ENCODE measurements at places on chromosomes 6 and 20.

DNA sequence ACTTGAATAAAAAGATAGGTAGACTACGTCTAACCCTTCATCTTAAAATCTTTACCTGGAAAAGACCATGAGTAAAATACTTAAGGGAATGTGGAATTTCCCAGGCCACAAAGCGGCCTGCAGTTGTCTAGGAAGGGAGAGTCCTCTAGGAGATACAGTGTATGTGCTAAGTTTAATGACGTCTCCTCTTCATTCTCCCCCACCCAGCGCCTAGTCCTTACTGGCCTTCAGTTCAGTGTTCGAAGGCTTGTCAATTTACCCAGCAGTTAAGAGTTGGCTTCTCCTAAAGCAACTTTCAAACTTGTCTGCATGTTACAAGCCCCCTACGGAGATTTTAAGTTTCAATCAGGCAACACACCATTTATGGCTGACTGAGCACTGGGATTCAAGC, 35.2 kb downstream of the HFE start:
- peaks cover 27% of the 10 kb centered on the region for H3K4me1 ChIP-seq
- DNase-seq = no peak
- H3K36me3 ChIP-seq = peaks cover 12% of the 10 kb centered on the region
- peak overlapping the region; percentile 100 for H3K27ac ChIP-seq

DNA sequence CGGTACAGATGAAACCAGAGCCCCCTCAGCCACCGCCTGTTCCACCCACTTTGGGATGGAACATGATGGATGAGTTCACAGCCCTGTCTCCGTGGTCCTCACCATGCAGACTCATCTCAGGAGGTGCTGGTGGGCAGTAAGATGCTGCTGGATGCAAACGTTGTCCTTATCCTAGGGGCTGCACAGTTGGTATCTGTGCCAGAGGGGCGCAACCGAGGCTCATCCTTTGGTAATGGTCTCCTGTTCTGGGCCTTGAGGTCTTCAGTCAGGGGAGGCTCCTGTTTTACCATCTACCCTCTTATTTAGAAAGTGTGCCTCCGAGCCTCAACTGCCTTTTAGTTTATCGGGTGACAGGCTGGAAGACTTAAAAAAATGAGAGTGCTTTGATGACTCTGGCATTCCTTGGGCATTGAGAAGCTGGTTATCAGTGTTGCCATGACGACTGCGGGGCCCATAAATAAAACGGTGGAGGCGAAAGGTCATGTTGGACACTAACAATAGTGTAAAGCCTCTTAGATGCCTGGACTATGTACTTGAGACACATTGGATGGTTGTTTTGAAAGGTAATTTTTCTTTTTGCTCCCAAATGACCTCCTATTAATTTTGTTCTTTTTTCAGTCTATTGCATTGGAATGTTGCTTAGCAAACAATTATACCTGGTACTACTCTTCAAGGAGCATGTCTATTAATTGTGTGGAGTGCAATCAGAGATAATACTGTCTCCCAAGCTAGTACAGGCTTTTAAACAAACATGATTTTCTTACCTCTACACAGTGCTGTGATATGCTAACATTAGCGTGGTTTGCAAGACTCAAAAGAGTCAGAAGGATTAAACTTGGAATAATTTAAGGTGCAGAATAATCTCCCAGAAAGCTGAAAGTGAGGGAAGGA, 74.2 kb upstream of the DSP start:
- H3K36me3 ChIP-seq = no peaks in the 10 kb centered on the region
- no peaks in the 10 kb centered on the region for H3K27me3 ChIP-seq
- H3K4me1 ChIP-seq = peaks cover 6% of the 10 kb centered on the region
- no peak overlapping the region for H3K4me3 ChIP-seq
- no peak overlapping the region for H3K27ac ChIP-seq

DNA sequence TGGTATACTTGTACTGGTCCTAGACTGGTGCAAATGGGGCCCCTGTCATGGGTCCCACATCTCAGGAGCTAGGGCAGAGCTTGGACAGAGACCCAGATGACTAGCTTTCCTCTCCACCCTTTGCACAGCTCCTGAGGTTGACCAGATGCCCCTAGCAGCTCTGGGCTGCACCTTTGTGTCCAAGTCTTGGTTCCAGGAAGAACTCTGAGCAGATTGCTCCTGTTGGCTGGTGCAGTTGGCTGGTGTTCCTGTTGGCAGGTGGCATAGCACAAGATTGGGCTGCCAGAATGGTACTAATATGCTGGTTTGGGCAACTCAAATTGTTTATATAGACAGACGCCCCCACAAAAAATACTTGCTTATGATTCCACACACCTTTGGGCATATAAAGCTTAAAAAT, 89.4 kb upstream of the EZR start:
- H3K27ac ChIP-seq = peak overlapping the region; percentile 15
- DNase-seq = no peak
- H3K4me3 ChIP-seq = no peak overlapping the region
- H3K36me3 ChIP-seq = no peaks in the 10 kb centered on the region
- H3K27me3 ChIP-seq = no peaks in the 10 kb centered on the region
- H3K4me1 ChIP-seq = peaks cover 35% of the 10 kb centered on the region

DNA sequence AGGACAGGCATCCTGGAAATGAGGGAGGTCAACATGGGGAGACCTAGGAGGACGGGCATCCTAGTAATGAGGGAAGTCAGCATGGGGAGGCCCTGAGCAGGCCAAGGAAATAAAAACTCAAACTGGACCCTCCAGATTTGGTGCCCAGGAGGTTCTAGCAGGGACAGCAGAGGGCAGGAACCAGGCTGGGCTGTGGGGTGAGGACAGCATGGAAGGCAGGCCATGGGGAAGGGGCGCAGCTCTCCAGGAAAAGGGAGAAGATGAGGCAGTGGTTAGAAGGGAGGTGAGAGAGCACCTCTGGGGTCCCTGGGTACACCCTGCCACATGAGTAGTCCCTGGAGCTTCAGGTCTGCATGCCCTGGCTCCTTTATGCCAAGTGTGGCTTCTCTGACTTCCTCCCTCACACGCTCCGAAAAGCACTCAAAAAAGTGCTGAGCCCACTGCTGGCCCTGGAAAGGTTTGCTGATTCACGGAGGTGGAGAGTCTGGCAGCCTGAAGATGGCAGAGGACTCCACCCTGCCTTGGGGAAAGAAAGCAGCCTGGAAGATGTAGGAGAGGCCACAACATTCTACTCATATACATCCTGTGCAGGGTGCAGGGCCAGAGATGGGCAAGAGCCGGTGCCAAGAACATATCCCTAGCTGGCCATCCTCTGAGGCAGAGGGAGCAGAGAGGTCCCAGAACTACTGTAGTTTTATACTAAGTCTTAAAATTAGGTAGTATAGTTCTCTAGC, 154.9 kb downstream of the MRPL14 start:
- no peaks in the 10 kb centered on the region for H3K4me1 ChIP-seq
- H3K27me3 ChIP-seq = peaks cover 10% of the 10 kb centered on the region
- no peak for DNase-seq
- H3K4me3 ChIP-seq = no peak overlapping the region

- peaks cover 68% of the 10 kb centered on the region for H3K4me1 ChIP-seq
- peak overlapping the region; percentile 89 for H3K4me3 ChIP-seq
- no peaks in the 10 kb centered on the region for H3K36me3 ChIP-seq
- H3K27ac ChIP-seq = peak overlapping the region; percentile 97
- no peaks in the 10 kb centered on the region for H3K27me3 ChIP-seq
Measured at GRCh38 chr6:33278392-33278741, 1.4 kb downstream of the B3GALT4 start.

DNA sequence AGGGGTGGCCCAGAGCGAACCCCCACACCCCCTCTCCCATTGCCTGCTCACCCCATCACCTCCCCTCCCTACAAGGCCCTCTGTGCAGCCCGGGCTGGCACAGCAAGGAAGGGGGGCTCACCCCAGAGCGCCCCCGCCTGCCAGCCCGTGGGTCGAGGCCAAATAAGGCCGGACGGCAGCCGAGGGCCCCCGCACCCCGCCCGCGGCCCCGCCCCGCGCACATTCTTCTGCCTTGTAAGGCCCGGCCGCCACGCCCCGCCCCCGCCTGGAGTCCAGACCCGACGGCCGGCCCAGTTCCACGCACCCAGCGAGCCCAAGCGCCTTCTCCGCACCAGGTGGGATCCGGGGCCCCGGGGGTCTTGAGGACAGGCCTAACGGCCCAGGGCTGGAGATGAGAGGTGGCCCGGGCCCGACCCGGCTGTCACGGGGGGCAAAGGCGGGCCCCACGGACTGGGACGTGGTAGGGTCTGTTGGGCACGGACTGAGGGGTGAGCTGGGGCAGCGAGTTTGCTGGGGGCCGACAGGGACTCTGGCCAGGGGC, at the start of gene MYL9:
TSS of gene MYL9 (plus strand) at position 293 of the 541 bp plus-strand sequence. CDS start 3,366 bp downstream, outside the sequence.
- DNase-seq = no peak
- H3K27ac ChIP-seq = no peak within 1 kb of the TSS
- H3K27me3 ChIP-seq = no peaks in the 10 kb centered on the region
- H3K4me1 ChIP-seq = peaks cover 1% of the 10 kb centered on the region
- peak within 1 kb of the TSS; percentile 14 for H3K4me3 ChIP-seq

GRCh38 chr20:3613821-3614440, 49.3 kb downstream of the GFRA4 start:
- H3K4me3 ChIP-seq = no peak overlapping the region
- H3K4me1 ChIP-seq = no peaks in the 10 kb centered on the region
- no peak overlapping the region for H3K27ac ChIP-seq
- DNase-seq = no peak
- H3K36me3 ChIP-seq = peaks cover 16% of the 10 kb centered on the region

- no peaks in the 10 kb centered on the region for H3K27me3 ChIP-seq
- no peak overlapping the region for H3K27ac ChIP-seq
- H3K4me3 ChIP-seq = no peak overlapping the region
- peaks cover 66% of the 10 kb centered on the region for H3K36me3 ChIP-seq
Measured at GRCh38 chr6:26646074-26646473, 13.5 kb downstream of the ZNF322 start.

DNA sequence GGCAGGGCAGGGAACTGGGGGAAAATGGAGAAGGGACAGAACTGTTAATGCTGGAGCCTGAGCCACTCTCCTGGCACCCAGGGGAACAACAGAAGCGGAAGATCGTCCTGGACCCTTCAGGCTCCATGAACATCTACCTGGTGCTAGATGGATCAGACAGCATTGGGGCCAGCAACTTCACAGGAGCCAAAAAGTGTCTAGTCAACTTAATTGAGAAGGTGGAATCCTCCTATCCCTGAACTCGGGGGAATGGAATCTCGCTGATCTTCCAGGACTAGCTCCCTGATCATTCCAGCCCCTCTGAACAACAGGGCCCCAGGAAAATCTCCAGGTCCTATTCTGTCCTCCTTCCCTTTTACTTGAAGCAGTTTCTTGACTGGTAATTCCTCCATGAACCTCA, 2.0 kb downstream of the CFB start:
- no peak overlapping the region for H3K4me3 ChIP-seq
- H3K27ac ChIP-seq = no peak overlapping the region
- no peaks in the 10 kb centered on the region for H3K27me3 ChIP-seq
- DNase-seq = no peak
- no peaks in the 10 kb centered on the region for H3K36me3 ChIP-seq

DNA sequence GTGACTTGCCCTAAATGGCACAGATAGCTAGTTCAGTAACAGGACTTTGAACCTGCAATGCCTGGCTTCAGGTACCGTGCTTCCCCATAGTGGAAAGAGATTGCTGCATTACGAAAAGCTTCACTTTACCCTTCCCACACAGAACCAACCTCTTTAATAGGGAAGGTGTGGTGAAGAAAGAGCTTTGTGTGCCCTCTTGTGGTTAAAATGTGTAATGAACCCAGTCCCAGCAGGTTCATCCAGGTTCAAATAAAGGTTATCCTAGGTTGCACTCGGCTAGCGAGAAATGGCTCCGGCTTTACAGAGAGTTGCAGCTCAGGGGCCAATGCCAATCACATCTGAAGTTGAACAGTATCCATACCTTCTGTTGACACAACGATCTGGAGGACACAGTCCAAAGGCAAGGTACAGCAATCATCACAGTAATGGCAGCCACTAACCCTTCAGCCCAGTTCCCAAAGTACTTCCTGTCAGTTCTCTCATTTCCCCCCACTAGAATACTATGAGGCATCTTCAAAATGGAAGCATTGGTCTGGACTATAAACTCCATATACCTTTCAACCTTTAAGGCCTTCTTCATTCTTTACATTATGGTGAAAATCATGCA, 3.0 kb downstream of the DEFB115 start:
- H3K27ac ChIP-seq = no peak overlapping the region
- H3K4me3 ChIP-seq = no peak overlapping the region
- DNase-seq = no peak
- H3K27me3 ChIP-seq = peaks cover 5% of the 10 kb centered on the region
- H3K36me3 ChIP-seq = peaks cover 8% of the 10 kb centered on the region
- H3K4me1 ChIP-seq = peaks cover under 1% of the 10 kb centered on the region

- H3K27me3 ChIP-seq = no peaks in the 10 kb centered on the region
- no peaks in the 10 kb centered on the region for H3K36me3 ChIP-seq
- H3K27ac ChIP-seq = no peak overlapping the region
- H3K4me1 ChIP-seq = no peaks in the 10 kb centered on the region
Measured at GRCh38 chr20:12670301-12670700, 338.5 kb upstream of the SPTLC3 start.

- peaks cover 60% of the 10 kb centered on the region for H3K4me1 ChIP-seq
- H3K27ac ChIP-seq = peak overlapping the region; percentile 84
- H3K4me3 ChIP-seq = peak overlapping the region; percentile 66
- no peaks in the 10 kb centered on the region for H3K27me3 ChIP-seq
Measured at GRCh38 chr6:32622545-32623401, 14.4 kb upstream of the HLA-DQA1 start.

- H3K36me3 ChIP-seq = no peaks in the 10 kb centered on the region
- peak overlapping the region; percentile 50 for H3K4me3 ChIP-seq
- peak overlapping the region; percentile 43 for H3K27ac ChIP-seq
- no peak for DNase-seq
Measured at GRCh38 chr20:62876902-62877816, 15.5 kb upstream of the TCFL5 start.

DNA sequence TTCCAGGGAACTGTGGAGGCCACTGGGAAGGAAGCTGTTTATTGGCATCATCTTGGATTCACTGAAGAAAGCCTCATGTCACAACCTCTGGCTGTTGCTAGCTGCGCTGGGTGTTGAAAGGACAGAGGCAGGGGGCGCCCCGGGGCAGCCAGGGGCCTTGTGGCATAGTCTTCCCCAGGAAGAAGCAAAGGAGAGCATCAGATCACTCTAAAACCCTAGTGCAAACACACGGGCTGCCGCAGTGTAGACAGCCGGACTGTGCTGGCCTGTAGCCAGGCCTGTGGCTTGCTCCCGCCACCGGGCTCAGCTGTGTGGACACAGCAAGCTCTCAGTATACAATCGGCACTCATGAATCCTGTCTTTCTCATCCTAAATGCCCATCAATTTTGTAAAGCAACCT, 23.8 kb upstream of the SMOC2 start:
- no peak overlapping the region for H3K27ac ChIP-seq
- peaks cover 17% of the 10 kb centered on the region for H3K27me3 ChIP-seq
- H3K36me3 ChIP-seq = no peaks in the 10 kb centered on the region
- H3K4me3 ChIP-seq = no peak overlapping the region
- DNase-seq = no peak

- no peaks in the 10 kb centered on the region for H3K36me3 ChIP-seq
- H3K27me3 ChIP-seq = no peaks in the 10 kb centered on the region
- no peak overlapping the region for H3K4me3 ChIP-seq
Measured at GRCh38 chr6:149054559-149055194, 262.8 kb upstream of the TAB2 start.

DNA sequence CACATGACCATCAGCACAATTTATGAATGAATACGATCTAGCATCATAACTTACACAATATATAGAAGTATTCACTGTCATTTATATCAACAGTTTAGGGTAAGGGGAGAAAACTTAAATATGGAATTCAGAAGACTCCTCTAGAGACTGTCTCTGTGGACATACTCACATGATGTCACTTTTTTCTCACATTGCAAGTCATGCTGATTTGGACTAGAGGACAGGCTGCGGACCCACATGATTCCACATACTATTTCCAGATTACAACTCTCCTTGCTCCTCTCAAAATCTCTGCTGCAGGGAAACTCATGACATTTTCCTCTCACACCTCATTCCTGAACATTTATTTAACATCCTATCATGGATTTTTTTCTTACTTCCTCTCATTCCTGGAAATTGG, 13.4 kb downstream of the CRISP1 start:
- no peaks in the 10 kb centered on the region for H3K4me1 ChIP-seq
- H3K27ac ChIP-seq = no peak overlapping the region
- no peak for DNase-seq
- H3K4me3 ChIP-seq = no peak overlapping the region

Data from naive thymus-derived CD8-positive, alpha-beta T cell (primary cell).